MV-4-11 (cell line): ENCODE measurements at places on chromosomes 1 and 21.

- no peak for DNase-seq
These were observed 1.5 kb downstream of the TNFSF18 start for GRCh38 chr1:173049322-173049633.

DNA sequence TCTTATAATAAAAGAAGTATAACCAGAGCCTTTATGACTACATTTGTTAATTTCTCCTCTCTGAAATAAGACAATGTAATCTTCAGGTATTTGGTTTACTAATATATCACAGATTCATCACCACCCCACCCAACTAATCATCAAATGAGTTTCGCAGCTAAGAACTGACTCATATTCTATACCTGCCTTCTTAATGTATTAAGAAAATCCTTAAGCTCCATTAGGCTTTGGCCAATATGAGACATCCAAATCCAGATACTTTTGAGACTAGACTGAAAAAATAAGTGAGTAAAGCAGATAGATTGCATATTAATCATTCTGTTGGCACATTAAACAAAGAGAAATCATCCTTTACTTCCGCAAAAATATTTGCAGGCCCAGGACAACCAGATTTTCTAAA, 18.7 kb upstream of the FMO2 start:
- DNase-seq, result no peak

DNA sequence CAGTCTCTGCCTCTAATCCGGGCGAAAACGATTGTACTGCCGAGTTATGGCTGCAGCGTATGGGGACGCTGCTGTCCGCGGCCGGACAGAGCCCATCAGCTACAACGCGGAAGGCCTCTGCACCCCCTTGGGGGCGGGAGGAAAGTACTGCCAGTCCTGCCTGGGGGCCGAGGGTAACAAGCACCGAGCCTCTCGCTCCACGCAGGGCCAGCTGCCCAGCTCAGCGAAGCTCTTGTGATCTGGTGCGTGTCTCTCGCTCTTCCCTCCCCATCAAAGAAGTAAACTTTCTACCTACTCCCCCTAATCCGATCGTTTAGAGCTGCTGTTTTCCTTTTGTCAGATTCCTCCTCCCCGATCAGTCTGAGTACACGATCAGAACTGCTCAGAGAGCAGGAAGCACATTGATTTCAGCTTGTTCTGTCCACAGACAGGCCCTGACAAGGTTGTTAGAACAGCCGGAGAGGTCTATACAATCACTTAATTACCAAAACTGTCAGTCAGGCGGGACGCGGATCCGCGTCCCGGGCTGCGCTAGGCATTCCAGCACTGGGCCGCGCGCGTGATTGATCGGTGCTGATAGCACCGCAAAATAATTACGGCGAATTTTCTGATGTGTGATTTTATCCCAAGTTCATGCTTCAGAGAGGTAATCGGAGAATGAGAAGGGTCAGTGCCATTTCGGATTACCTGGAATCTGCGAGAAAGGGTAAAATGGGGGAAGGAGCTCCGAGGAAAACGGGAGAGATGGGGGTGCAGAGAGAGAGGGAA, 8.7 kb upstream of the BARHL2 start:
- DNase-seq, result no peak

- no peak for DNase-seq
These were observed 658.5 kb downstream of the USP25 start for GRCh38 chr21:16388291-16388690.

DNA sequence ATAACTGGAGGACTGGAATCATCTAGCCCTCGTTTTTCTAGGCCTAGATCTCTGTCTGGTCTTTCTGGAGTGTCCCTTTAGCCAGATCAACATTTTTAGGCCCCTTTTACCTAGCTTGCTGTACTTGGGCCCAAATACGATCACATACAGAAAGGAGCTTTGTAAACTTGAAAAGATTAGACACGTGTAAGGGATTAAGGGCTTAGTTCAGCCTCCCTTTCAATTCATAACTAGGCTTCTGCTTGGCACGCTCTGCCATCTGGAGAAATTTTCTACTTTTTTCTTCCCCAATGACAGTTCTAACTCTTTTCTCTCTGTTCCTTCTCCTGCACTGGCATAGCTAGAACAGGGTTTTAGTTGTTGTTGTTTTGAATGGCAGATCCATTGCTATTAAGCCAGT, 153.3 kb upstream of the BEND5 start:
- no peak for DNase-seq

- peak; percentile 69 for DNase-seq
These were observed 27.3 kb downstream of the GPR157 start for GRCh38 chr1:9101510-9102146.

GRCh38 chr1:39262802-39263201, 58.3 kb downstream of the MACF1 start:
- no peak for DNase-seq
